Stimulated activated CD8-positive, alpha-beta memory T cell treated with anti-CD3 and anti-CD28 coated beads, Interleukin-12 subunit alpha, Interleukin-12 subunit beta, amount 100 ng/mL, for 4 hours (primary cell): ENCODE measurements at places on chromosomes 12 and 14.

DNA sequence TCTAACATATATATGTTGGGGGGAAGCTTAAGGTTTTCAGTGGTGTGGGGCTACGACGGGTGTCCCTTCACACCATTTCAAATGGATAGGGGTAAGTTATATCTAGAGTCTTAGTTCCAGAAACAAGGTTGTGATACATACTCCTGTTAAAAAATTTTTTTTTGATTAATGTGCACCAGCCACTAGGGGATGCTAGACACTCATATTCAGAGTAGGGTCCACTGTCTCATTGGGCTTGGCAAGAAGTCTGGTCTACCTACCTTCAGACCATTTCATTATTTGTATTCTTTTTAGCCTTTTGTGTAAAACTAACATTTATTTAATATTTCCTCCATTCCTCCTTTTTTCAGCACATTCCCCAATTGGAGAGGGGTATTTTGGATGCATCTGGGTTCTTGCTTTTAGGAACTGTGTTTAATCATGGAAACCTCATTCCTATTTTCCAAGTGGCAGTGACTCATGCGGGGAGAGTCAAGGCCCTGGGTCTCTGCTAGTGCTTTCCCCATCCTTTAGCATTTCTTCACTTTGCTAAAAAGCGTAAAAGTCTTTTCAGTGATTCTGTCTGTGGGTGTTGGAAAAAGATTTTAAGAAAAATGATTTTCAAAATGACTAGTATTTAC, 33.4 kb downstream of the ANO4 start:
- DNase-seq = no peak

DNA sequence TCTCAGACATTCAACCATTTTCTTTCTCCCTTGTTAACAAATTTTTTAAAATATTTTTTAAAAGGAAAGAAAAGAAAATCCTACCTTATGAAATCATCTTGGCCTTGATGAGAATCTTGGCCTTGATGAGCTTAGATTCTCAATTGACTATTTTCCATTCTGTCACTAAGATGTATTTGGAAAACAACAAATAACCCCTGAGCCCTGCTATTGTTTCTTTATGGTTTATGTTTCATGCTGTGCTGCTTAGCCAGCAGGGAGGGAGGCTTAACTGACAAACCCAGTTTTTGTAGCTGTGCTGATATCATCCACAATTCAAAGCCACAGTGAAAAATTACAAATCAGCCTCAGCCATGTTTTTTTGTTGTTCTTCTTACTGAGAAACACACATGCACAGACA, 404.1 kb downstream of the RAD51B start:
- DNase-seq = no peak

DNA sequence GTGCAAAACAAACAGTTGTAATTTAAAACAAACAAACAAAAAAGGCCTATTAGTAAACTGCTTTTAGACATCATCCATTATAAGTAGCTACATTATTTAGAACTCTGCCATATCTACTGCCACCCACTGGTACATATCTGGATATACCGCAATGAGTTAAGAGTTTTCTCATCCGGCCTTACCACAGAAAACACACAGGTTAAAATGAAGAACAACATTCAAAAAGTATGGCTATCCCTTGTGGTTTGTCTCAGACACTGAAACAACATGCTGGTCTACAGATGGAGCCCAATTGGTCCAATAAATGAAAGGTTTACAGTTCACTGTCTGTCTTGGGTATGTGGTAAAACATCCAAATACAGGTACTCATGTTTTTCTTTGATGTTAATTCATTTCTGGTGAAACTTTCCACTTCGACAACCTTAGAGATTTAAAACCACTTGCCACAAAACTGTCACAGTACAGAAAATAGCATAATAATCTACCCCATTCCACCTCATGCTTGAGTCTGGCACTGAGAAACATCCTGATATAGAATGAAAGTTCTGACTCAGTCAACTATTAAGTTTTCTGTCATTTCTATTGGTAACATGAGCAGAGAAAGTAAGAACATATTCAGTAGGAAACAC, 354.3 kb downstream of the CEP128 start:
- no peak for DNase-seq

DNA sequence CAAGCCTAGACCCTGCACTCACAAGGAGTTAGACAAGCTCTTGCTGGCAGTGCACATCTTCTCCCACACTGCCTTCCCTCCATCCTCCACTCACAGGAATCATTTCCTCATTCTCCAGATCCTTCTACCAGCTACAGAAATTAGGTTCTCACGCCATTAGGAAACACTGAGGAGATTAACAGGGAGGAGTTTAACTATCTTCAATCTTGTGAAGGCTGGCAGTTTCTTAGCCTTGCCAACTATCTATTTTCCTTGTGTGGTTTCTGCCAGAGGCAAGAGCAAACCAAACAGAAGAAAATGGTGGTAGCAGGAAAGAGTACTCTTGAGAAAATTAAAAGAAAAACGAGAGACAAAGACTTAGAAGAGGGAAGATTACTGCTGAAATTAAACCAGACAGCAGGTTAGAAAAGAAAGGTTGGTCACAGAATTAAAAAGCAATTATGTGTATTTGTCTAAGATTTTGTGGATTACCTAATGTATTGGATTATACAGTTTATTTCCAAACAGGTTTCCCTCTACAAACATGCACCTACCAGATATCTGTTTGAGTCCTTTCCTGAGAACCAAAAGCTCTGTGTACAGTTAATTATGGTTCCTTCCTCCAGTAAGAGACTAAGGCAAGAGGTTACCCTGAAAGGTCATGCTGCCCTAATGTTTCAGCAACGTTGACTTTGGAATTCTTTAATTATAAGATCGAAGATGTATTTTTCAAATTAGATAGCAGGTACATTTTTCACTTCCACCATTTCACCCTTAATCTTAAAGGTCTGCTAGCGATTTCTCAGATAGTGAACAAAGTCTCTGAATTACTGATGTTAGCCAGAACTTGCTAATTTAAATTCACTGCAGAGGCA, 5.0 kb downstream of the RERG start:
- DNase-seq = no peak

DNA sequence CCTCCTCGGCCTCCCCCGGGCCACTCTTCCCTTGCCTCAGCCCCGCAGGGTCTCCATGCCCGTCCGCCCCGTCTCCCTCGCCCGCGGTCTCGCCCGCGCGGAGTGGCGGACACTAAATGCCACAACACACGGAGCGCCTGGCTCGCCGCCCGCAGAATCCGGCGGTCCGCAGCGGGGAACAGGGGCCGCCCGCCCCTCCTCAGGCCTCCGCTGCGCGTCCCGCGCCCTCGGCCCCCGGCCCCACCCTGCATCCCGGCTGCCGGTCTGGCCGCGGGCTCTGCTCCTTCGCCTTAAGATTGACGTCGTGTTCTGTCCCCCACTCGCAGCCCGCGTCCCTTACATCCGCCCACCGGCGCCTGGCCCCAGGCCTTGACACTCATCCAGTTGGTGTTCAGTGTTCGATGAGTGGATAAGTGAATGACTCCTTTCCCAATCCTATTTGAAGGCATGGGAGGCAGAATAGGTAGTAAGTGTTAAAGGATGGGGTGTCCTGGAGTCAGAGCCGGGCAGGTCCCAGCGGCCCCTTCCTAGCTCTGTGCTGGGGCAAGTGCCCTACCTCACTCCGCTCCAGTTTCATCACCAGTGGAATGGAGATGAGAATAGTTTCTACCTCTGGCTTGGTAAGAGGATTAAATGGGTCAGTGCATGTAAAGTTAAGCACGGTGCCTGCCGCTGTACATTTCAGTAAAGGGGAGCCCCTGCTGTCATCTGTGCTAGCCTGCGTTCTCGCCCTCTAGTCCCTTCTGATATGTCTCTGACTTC, 622 bp downstream of the TECPR2 start:
- DNase-seq = peak; percentile 6
